GM12878 (cell line): ENCODE measurements at places on chromosomes 5 and 9. TPM values are rescaled to one million over a fixed set of nuclear protein-coding genes. Genes with fewer than 3 reads are reported as not detected.

- no peak overlapping the region for H3K27ac ChIP-seq
- H3K36me3 ChIP-seq = no peaks in the 10 kb centered on the region
- no peak overlapping the region for H3K4me3 ChIP-seq
- no peak for DNase-seq
Measured at GRCh38 chr5:124906339-124907097, 160.1 kb upstream of the ZNF608 start.

GRCh38 chr5:130836729-130837649 lies 328.1 kb downstream of the HINT1 start:
- no peaks in the 10 kb centered on the region for H3K36me3 ChIP-seq
- peak; percentile 13 for DNase-seq
- H3K4me3 ChIP-seq = peak overlapping the region; percentile 37; the same call in 1 of the 2 replicates
- H3K27me3 ChIP-seq = no peaks in the 10 kb centered on the region

DNA sequence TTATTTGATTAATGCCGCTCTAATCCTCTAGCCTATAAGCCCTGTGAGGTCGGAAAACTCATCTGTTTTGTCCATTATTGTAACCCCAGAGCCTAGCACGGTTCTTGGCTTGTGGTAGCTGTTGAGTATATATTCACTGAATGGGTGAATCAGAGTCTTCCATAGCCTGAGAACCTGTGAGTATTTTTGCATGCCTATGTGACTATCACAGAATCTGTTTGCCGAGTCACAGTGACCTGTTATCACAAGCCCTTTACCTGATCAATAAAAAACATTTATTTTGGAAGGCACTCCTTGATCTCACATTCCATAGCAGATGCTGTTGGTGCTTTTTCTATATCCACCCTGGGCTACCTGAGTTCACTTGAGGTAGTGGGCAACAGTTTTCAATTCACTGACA lies 125.0 kb upstream of the STC2 start:
- no peaks in the 10 kb centered on the region for H3K27me3 ChIP-seq
- H3K4me3 ChIP-seq = no peak overlapping the region
- H3K36me3 ChIP-seq = no peaks in the 10 kb centered on the region
- no peak overlapping the region for H3K27ac ChIP-seq
- no peak for DNase-seq

DNA sequence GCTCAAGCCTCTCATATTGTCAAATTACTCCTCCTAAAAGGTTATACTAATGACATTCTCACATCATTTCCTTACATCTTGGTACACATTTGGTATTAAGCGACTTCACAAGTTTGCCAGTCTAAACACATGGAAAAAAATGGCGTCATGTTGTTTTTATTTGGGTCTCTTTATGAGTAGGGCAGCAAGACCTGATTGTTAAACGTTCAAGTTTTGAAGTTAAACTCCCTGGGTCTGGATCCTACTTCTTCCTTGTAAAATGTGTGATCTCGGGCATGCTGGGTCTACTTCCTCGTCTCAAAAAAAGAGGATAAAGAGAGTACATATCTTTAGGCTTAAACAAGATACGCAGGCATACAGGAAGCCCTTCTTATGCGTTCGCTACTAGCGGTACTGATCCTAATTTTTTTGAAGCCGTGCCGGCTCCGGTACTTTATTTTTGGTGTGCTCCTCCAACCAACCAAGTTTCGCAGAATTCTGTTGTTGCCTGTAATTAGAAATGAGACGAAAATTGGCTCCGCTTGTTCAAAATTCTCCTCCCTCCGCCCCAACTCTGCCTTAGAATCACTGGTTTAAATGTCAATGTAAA lies 596 bp upstream of the CDC37L1 start:
- DNase-seq = no peak
- peaks cover 3% of the 10 kb centered on the region; the same call in 1 of the 2 replicates for H3K4me1 ChIP-seq
- peak overlapping the region; percentile 89 for H3K4me3 ChIP-seq

GRCh38 chr9:134525841-134526583 lies 115.6 kb upstream of the COL5A1 start:
- H3K4me1 ChIP-seq = no peaks in the 10 kb centered on the region
- no peak overlapping the region for H3K4me3 ChIP-seq
- H3K36me3 ChIP-seq = no peaks in the 10 kb centered on the region
- H3K27ac ChIP-seq = no peak overlapping the region

Gene HEMGN
- polyA plus RNA-seq = 0.06 TPM in 1 of 2 replicates, not detected in the other

GRCh38 chr5:176875783-176876505 lies 23.2 kb downstream of the HK3 start:
- no peaks in the 10 kb centered on the region for H3K4me1 ChIP-seq
- no peak overlapping the region for H3K27ac ChIP-seq
- H3K36me3 ChIP-seq = no peaks in the 10 kb centered on the region
- no peak for DNase-seq
- no peak overlapping the region for H3K4me3 ChIP-seq

Gene DAPK1
- polyA plus RNA-seq = 52.1 and 55.5 TPM in 2 replicates

- no peaks in the 10 kb centered on the region for H3K27me3 ChIP-seq
- H3K27ac ChIP-seq = peak overlapping the region; percentile 98
- DNase-seq = no peak
- H3K4me3 ChIP-seq = peak overlapping the region; percentile 29; the same call in 1 of the 2 replicates
- no peaks in the 10 kb centered on the region for H3K36me3 ChIP-seq
Measured at GRCh38 chr9:104772714-104773510, 9.0 kb downstream of the NIPSNAP3B start.

GRCh38 chr5:143930561-143930960 lies 118.6 kb downstream of the HMHB1 start:
- H3K36me3 ChIP-seq = no peaks in the 10 kb centered on the region
- no peak for DNase-seq
- no peak overlapping the region for H3K4me3 ChIP-seq

DNA sequence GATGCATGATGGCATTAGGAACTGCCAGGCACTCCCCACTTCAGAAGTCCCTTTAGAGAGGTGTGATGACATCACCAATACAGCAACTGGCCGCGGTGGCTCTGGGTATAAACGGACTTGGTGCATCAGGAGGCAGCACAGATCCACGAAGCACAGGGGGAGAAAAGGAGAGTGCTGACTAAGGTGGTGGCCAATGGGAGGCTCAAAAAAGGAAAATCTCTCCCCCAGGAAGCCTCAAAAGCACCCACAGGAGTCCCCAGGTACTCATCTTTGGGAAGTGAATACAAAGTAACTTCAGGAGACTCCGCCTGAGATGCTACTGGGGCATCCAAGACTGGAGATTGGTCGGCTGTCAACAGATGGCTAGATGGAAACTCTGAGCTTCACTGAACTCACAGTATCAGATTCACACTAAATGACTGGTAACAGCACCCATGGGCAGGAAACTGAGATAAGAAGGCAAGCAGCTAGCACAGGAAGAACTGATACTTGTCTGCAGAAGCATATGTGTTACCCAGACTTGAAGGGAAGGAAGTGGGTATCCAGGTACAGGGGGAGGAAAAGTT lies 7.6 kb downstream of the TTC39B start:
- peak; percentile 53 for DNase-seq
- H3K36me3 ChIP-seq = no peaks in the 10 kb centered on the region
- peaks cover 21% of the 10 kb centered on the region for H3K4me1 ChIP-seq

Gene ZNF658
- polyA plus RNA-seq = 2.2 and 3.3 TPM in 2 replicates

- H3K4me3 ChIP-seq = no peak overlapping the region
- no peaks in the 10 kb centered on the region for H3K27me3 ChIP-seq
- no peak overlapping the region for H3K27ac ChIP-seq
Measured at GRCh38 chr5:15385553-15385952, 114.4 kb upstream of the FBXL7 start.

- H3K36me3 ChIP-seq = no peaks in the 10 kb centered on the region
- no peaks in the 10 kb centered on the region for H3K27me3 ChIP-seq
- no peak overlapping the region for H3K27ac ChIP-seq
- no peak overlapping the region for H3K4me3 ChIP-seq
- H3K4me1 ChIP-seq = no peaks in the 10 kb centered on the region
- no peak for DNase-seq
Measured at GRCh38 chr5:26026044-26026443, 1012.3 kb downstream of the CDH9 start.

DNA sequence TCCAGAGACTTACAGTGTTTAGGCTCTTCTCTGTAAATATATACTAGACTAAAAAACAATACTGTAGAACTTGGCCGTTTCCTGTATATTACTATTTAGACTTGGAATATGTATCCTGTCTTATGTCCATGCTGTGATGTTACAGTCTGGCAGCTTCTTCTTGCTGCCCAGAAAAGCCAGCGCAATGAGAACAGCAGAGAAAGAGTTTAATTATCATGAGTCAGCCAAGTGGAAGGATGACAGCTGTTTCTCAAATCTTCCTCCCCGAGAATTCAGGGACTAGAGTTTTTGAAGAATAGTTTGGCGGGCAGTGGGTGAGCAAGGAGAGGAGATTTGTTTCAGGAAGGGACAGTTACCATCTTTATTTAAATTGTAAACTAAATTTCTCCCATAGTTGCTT lies 37.5 kb downstream of the NAA35 start:
- no peaks in the 10 kb centered on the region; the same call in 1 of the 2 replicates for H3K36me3 ChIP-seq
- H3K27me3 ChIP-seq = no peaks in the 10 kb centered on the region
- H3K4me1 ChIP-seq = no peaks in the 10 kb centered on the region

Gene SLC22A4
- 0.23 TPM in 1 of 2 replicates, not detected in the other for polyA plus RNA-seq

GRCh38 chr9:131801810-131802209 lies 61.9 kb upstream of the RAPGEF1 start:
- no peak overlapping the region for H3K27ac ChIP-seq
- H3K36me3 ChIP-seq = no peaks in the 10 kb centered on the region
- no peak overlapping the region for H3K4me3 ChIP-seq

DNA sequence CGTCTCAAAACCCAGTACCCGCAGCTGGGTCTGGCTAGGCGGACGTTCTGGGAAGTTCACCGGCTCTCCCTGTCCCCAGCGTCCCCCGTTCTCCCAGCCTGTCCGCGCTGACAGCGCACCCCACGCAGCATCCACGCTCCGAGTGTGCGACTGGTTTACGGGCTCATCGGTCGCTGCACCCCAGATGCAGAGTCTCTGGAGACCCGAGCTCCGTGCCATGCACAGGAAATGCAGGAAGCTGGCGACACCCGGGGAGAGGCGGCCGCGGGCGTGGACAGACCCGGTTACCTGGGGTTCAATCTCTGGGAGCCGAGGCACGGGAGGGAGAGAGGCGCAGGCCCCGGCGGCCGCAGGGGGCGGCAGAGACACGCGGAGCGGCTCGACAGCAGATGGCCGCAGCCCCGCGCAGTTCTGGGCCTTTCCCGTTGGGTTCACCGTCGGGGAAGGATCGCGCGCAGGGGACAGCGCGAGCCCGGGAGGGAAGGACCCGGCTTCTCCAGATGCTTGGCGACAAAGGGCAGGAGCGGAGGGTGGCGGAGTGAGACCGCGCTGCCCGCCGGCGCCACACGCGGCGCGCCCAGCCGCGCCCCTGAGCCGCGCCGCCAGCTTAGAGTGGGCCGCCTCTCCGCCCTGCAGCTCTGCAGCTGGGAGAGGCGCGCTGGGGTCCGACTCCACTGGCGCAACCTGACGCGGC lies 558 bp downstream of the SHROOM1 start:
- peak overlapping the region; percentile 18; the same call in 1 of the 2 replicates for H3K27ac ChIP-seq
- DNase-seq = no peak
- H3K27me3 ChIP-seq = peaks cover 2% of the 10 kb centered on the region
- no peaks in the 10 kb centered on the region; the same call in 1 of the 2 replicates for H3K4me1 ChIP-seq

DNA sequence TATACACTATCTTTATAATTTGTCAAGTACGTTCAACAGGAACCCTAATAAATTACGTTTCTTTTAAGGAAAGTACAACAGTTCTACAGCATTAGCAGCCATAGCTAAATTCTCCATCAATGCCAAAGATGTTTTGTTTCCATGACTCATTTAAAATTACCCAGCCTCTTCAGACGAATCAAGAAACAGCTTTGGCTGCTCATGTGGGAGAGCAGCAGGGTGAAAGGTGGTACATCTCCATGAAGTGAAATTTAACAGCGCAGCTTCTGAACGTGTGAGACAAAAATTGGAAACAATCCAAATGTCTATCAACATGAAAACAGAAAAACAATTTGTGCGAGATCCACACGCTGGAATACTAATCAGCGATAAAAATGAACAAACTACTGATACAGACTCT lies 327.3 kb upstream of the CDH6 start:
- no peaks in the 10 kb centered on the region for H3K27me3 ChIP-seq
- H3K36me3 ChIP-seq = no peaks in the 10 kb centered on the region
- no peak overlapping the region for H3K27ac ChIP-seq

Gene CATSPER3
- not detected in 2 replicates for polyA plus RNA-seq

DNA sequence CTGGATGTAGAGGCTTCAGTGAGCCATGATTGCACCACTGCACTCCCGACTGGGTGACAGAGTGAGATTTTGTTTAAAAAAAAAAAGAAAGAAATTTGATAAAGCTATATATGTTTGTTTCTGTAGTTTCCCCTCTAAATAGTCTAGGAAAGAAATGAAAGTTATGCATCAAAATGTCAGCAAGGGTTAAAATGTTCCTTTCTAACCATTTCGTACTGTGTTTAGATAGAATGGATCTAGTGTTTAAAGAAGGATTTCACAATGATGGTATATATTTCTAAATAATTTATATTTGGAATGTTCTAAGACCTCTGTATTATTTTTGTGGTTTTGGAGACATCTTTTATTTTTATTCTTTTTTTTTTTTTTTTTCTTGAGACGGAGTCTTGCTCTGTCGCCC lies 22.7 kb downstream of the TEK start:
- H3K4me1 ChIP-seq = no peaks in the 10 kb centered on the region
- DNase-seq = no peak
- H3K27ac ChIP-seq = no peak overlapping the region
- no peaks in the 10 kb centered on the region for H3K27me3 ChIP-seq
- H3K4me3 ChIP-seq = no peak overlapping the region

- no peak for DNase-seq
- no peaks in the 10 kb centered on the region for H3K36me3 ChIP-seq
- H3K27ac ChIP-seq = no peak overlapping the region
Measured at GRCh38 chr9:91119142-91119541, 242.6 kb downstream of the AUH start.

Gene TSSK1B
- not detected in 2 replicates for polyA plus RNA-seq

GRCh38 chr5:143405063-143405848 lies 1.8 kb upstream of the NR3C1 start:
- no peaks in the 10 kb centered on the region; the same call in 1 of the 2 replicates for H3K36me3 ChIP-seq
- no peaks in the 10 kb centered on the region for H3K27me3 ChIP-seq
- DNase-seq = no peak
- H3K4me3 ChIP-seq = peak overlapping the region; percentile 79

Gene RAI14
- 3.5 and 3.7 TPM in 2 replicates for polyA plus RNA-seq

DNA sequence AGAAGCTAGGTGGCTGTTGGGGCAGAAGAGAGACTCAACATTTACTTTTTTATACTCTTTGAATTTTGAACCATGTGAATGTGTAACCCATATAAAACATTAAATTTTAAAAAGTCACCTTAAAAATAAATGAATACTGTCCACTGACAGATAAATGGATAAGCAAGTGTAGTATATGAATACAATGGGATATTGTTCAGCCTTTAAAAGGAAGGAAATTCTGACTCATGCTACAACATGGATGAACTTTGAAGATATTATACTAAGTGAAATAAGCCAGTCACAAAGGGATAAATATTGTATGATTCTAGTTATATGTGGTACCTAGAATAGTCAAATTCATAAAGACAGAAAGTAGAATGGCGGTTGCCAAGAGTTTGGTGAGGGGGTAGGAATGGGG lies 113.9 kb downstream of the TMEM174 start:
- no peaks in the 10 kb centered on the region for H3K36me3 ChIP-seq
- no peaks in the 10 kb centered on the region for H3K4me1 ChIP-seq
- DNase-seq = no peak
- no peak overlapping the region for H3K4me3 ChIP-seq

Gene CCNO
- polyA plus RNA-seq = not detected in 2 replicates
